RWPE2 (cell line): ENCODE measurements at places on chromosomes 5 and 9.
A peak's percentile ranks its signal among the peaks of the same experiment; 100 is the strongest.

GRCh38 chr9:89426384-89426961, 71.4 kb downstream of the SEMA4D start:
- DNase-seq: no peak
- H3K36me3 ChIP-seq: no peaks in the 10 kb centered on the region
- no peak overlapping the region for H3K4me3 ChIP-seq
- H3K27me3 ChIP-seq: no peaks in the 10 kb centered on the region
- H3K27ac ChIP-seq: no peak overlapping the region

GRCh38 chr5:132896685-132897084, 23.2 kb downstream of the LEAP2 start:
- no peaks in the 10 kb centered on the region for H3K4me1 ChIP-seq
- H3K27me3 ChIP-seq: peaks cover 2% of the 10 kb centered on the region
- no peak for DNase-seq

DNA sequence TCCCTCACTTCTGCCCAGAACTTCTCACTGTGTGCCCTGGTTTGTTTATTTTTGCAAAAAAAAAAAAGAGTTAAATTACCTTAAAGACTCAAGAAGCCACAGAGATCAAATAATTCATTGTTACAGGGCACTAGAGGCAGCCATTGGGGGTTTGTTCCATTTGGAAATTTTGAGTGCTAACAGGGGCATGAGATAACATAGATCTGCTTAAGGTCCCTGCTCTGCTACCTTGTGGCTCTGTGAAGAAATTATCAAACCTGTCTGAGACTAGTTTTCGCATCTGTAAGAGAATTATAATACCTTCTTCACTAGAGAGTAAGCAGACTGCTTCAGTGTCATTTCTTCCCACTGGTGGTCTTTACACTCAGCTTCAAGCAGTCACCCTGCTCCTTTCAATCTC, 394 bp downstream of the TLR4 start:
- peaks cover 18% of the 10 kb centered on the region for H3K4me1 ChIP-seq
- H3K4me3 ChIP-seq: no peak overlapping the region
- no peak for DNase-seq
- H3K27ac ChIP-seq: peak overlapping the region; percentile 70
- no peaks in the 10 kb centered on the region for H3K36me3 ChIP-seq

- no peaks in the 10 kb centered on the region for H3K27me3 ChIP-seq
- H3K36me3 ChIP-seq: no peaks in the 10 kb centered on the region
- H3K4me3 ChIP-seq: no peak overlapping the region
- DNase-seq: no peak
These were observed 152.5 kb downstream of the RNF180 start for GRCh38 chr5:64318175-64318574.

GRCh38 chr5:96601715-96602244, 60.4 kb upstream of the CAST start:
- no peaks in the 10 kb centered on the region for H3K27me3 ChIP-seq
- no peak overlapping the region for H3K27ac ChIP-seq
- no peaks in the 10 kb centered on the region for H3K4me1 ChIP-seq

DNA sequence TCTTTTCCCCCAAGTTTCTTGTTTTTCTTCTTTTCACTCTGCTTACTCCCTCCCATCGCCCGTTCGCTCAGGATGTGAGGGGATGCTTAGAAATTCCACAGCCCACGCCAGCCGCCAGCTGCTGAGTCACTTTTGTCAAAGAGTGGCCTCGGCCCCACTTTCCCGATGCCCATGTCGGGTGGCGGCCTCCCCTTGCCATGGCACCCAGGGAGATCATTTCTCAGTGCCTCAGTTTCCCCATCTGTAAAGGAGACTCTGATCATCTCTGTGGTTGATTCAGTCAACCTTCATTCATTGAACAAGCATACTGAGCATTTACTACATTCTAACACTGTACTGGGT, 353 bp upstream of the PDGFRB start:
- no peaks in the 10 kb centered on the region for H3K36me3 ChIP-seq
- no peak for DNase-seq
- H3K4me1 ChIP-seq: no peaks in the 10 kb centered on the region
- no peaks in the 10 kb centered on the region for H3K27me3 ChIP-seq
- no peak overlapping the region for H3K27ac ChIP-seq
- peak overlapping the region; percentile 13 for H3K4me3 ChIP-seq

GRCh38 chr5:95781101-95781583, 41.4 kb downstream of the GLRX start:
- no peaks in the 10 kb centered on the region for H3K36me3 ChIP-seq
- no peaks in the 10 kb centered on the region for H3K4me1 ChIP-seq
- H3K27me3 ChIP-seq: no peaks in the 10 kb centered on the region
- no peak overlapping the region for H3K4me3 ChIP-seq
- no peak overlapping the region for H3K27ac ChIP-seq

- no peak overlapping the region for H3K27ac ChIP-seq
- DNase-seq: no peak
- H3K4me3 ChIP-seq: no peak overlapping the region
These were observed 928.3 kb downstream of the NR2F1-AS1 start for GRCh38 chr5:92652756-92653155.

DNA sequence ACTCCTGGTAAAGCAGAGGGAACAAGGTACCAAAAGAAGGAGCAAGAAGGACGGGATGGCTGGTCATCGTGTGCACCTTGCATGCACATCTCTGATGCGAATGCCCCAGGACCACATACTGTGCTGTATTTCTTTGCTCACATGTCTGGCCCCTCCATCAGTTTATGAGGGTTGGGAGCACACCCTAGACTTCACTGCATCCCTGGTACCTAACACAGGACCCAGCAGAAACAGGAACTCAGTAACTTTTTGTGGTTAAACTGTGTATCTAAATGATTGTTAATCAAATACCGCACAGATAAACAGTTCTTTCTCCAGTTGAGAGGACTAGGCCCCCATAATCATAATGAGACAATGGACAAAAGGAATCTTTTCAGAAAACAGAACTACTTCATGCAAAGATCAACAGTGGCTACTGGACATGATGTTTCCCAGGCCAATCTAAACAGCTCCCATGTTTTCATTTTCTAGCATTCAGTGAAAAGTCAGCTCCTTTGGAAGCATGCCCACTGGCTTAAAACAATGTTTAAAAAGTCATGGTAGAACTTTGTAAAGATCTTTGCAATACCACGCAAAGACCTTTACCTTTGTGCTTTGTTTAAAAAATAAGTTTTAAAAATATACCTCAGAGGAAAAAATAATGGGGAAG, 55.5 kb upstream of the IFNK start:
- H3K4me3 ChIP-seq: no peak overlapping the region
- H3K36me3 ChIP-seq: no peaks in the 10 kb centered on the region; the same call in none of the 2 replicates
- no peaks in the 10 kb centered on the region for H3K27me3 ChIP-seq
- H3K4me1 ChIP-seq: peaks cover 11% of the 10 kb centered on the region
- no peak for DNase-seq
- H3K27ac ChIP-seq: no peak overlapping the region

GRCh38 chr5:99010294-99010693, 81.5 kb upstream of the CHD1 start:
- H3K4me3 ChIP-seq: no peak overlapping the region
- no peaks in the 10 kb centered on the region for H3K4me1 ChIP-seq
- no peaks in the 10 kb centered on the region for H3K36me3 ChIP-seq
- no peaks in the 10 kb centered on the region for H3K27me3 ChIP-seq
- no peak for DNase-seq

DNA sequence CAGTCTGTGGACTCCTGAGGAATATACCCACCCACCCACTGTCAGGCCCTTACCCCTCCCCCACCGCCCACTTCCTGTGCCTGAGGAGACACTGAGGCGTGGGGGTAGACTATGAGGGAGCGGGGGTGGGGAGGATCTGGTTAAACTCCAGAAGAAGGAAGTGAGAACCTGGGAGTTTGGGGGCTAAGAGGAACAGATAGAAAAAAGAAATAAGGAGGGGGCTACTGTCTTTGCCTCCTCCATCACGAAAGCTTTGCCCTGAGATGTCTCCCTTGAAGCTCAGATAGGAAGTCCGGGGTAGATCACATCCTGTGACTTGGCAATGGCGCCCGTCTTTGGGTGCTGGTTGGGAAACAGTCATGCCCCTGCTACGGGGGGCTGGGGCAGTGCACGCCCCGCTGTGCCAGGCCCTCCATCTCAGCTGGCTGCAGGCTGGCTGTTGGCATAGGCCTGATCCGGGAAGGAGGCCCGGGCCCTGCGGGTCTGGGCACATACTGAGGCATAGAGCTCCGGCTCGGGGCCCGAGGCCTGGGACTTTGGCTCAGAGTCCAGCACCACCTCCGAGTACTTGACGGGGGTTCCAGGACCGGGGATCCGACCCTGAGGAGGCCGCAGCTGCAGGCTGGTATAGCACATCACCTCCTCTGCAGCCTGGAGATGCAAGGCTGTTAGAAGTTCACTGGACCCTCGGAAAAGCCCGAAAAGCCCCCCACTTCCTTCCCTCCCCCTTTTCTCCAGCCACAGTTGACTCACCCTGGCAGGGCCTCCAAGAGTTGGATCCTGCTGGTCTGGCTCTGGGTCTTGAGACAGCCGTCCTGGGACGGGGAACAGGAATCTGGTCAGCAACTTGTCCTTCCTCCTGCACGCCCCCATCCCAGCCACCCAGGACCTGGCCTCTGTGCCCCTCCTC, 1.0 kb downstream of the SIT1 start:
- no peak overlapping the region for H3K27ac ChIP-seq
- H3K27me3 ChIP-seq: no peaks in the 10 kb centered on the region
- peaks cover 17% of the 10 kb centered on the region for H3K4me1 ChIP-seq
- no peaks in the 10 kb centered on the region for H3K36me3 ChIP-seq

DNA sequence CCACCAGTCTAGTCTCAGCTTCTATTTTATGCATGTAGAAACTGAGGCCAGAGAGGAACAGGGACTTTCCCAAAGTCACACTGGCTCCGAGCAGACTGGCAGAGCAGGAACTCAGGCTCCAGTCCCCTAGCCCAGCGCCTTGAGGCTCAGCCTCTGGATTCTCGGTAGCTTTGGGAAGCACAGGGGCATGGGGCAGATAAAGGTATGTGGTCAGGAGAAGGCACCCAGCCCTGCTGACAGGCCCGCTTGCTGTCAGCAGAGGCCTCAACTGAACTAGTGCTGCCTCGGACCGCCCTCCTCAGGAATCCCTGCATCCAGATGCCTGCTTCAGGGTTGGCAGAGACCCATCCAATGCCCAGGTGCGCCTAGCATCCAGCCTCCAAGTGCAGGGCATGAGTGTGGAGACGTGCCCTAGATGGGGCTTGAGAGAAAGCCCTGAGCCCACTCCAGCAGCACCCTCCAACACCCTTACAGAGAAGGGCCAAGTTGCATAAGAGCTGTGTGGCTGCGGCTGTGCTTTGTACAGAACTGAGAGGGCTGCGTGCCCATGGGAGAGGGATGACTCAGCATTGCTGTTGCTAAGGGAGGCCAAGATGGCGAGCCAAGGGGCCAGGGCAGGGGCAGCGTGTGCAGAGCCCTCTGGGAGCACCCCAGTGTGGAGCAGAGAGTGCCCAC, 168.6 kb downstream of the MACROH2A1 start:
- no peak for DNase-seq
- H3K36me3 ChIP-seq: no peaks in the 10 kb centered on the region
- H3K27me3 ChIP-seq: no peaks in the 10 kb centered on the region
- no peak overlapping the region for H3K27ac ChIP-seq
- no peak overlapping the region for H3K4me3 ChIP-seq

DNA sequence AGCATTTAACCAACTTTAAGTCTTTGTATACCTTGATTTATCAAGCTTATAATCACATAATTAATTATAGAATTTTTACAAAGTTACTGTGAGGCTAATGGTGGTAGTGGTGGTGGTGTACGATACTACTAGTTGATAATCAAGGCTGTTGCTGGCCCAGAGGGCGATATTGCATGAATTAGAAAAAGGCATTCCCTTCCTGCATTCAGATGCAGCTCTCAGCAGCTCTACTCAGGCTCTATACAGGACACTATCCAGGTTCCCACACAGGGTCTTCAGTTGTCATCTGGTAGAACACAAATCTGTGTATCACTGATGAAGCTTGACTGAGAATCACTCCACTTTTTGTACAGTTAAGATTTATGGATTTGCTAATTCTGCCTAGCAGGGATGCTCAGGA, 562.8 kb upstream of the C9orf72 start:
- no peaks in the 10 kb centered on the region for H3K27me3 ChIP-seq
- H3K36me3 ChIP-seq: no peaks in the 10 kb centered on the region
- no peak overlapping the region for H3K27ac ChIP-seq

- no peak for DNase-seq
- H3K27ac ChIP-seq: no peak overlapping the region
- no peaks in the 10 kb centered on the region for H3K27me3 ChIP-seq
- H3K4me3 ChIP-seq: no peak overlapping the region
- H3K4me1 ChIP-seq: peaks cover 21% of the 10 kb centered on the region
- H3K36me3 ChIP-seq: peaks cover 81% of the 10 kb centered on the region
These were observed 4.7 kb downstream of the NOL6 start for GRCh38 chr9:33468797-33469621.

DNA sequence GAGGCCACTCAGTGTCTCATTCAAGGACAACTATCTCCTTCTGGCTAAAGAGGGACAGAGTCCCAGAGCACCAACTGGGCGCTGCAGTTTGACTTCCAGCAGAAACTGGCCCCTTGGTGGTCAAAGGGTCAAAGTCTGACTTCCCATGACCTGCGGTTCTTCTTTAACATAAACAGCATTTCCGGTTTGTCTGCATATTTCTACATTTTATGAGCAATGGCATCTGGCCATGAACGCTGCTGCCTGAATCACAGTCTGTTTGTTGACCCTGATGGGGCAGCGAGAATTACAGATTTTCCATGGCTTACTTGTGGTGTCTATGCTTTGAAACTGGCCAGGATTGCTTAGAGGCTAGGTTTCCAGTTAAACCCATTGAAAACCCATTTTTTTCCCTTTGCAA, 1.3 kb downstream of the TNFSF15 start:
- H3K27me3 ChIP-seq: no peaks in the 10 kb centered on the region
- peak overlapping the region; percentile 85 for H3K27ac ChIP-seq
- no peak for DNase-seq
- H3K36me3 ChIP-seq: no peaks in the 10 kb centered on the region
- H3K4me1 ChIP-seq: peaks cover 35% of the 10 kb centered on the region

GRCh38 chr5:78927657-78928282, 57.3 kb downstream of the ARSB start:
- H3K36me3 ChIP-seq: no peaks in the 10 kb centered on the region
- H3K4me3 ChIP-seq: no peak overlapping the region
- no peak for DNase-seq
- H3K27me3 ChIP-seq: no peaks in the 10 kb centered on the region

- no peaks in the 10 kb centered on the region for H3K4me1 ChIP-seq
- DNase-seq: peak; percentile 39
- H3K27me3 ChIP-seq: no peaks in the 10 kb centered on the region
- H3K36me3 ChIP-seq: no peaks in the 10 kb centered on the region
These were observed 29.6 kb upstream of the BOD1 start for GRCh38 chr5:173645890-173646574.

- no peaks in the 10 kb centered on the region for H3K27me3 ChIP-seq
- DNase-seq: no peak
- H3K4me3 ChIP-seq: no peak overlapping the region
These were observed 47.7 kb upstream of the GARNL3 start for GRCh38 chr9:127216888-127217217.

DNA sequence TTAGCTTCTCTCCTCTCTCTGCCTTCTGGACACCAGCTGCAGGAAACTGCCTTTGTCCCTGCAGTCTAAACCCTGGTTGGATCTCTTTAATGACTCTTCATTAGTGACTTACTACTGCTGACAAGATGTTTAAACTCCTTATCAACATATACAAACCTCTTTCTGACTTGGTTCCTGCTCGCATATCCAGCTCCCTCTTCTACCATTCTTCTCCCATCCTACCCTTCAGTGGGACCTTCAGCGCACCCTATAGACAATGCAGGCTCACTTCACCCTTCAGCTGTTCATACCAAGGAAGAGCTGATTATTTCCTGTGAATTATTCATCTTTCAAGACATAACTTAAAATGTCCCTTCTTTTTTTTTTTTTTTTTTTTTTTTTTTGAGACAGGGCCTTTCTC, 436.5 kb downstream of the KIAA0825 start:
- H3K36me3 ChIP-seq: no peaks in the 10 kb centered on the region
- H3K27me3 ChIP-seq: peaks cover 3% of the 10 kb centered on the region
- H3K4me3 ChIP-seq: no peak overlapping the region
- H3K27ac ChIP-seq: no peak overlapping the region
- H3K4me1 ChIP-seq: no peaks in the 10 kb centered on the region
